ENCODE measurements at places on chromosomes 13 and 19.
A peak's percentile ranks its signal among the peaks of the same experiment; 100 is the strongest.

- DNase-seq, result peak; percentile 64
Observed at GRCh38 chr19:42111384-42111783, 20.9 kb downstream of the POU2F2 start.

DNA sequence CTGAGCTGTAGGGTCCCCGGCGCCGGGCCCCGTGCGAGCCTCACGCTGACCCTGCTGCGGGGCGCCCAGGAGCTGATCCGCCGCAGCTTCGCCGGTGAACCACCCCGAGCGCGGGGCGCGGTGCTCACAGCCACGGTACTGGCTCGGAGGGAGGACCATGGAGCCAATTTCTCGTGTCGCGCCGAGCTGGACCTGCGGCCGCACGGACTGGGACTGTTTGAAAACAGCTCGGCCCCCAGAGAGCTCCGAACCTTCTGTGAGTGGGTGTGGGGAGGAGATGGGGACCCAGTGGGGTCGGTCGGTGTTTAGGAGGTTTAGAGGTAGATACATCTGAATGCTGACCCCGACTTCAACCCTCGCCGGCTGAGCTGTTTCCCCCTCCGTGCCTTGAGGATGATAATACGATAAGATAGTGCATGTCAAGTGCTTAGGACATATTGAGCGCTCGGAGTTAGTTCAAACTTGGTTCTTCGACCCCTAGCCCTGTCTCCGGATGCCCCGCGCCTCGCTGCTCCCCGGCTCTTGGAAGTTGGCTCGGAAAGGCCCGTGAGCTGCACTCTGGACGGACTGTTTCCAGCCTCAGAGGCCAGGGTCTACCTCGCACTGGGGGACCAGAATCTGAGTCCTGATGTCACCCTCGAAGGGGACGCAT lies 1.9 kb downstream of the ICAM5 start:
- DNase-seq, result no peak

- peak; percentile 63 for DNase-seq
Observed at GRCh38 chr19:10346509-10346908, 7.1 kb upstream of the ICAM3 start.

DNA sequence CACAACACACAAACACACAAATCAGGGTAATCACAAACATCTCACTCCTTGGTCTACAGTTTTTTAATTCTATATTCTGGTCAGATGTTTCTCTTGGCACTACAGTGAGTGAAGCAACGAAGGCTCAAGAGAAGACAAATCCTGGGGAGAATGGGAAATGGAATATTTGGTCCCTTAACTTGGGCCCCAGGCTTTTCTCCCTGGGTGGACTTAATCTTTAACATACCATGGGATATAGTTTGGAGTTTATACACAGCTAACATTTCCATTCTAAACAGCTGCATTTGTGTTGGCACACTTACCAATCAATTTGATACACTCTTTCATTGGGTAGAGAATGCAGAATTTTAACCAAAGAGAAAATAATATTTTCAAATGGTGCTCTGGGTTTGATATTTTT lies 1132.6 kb upstream of the SLC10A2 start:
- no peak for DNase-seq

GRCh38 chr19:18419699-18420460 lies 682 bp downstream of the SSBP4 start:
- DNase-seq, result no peak

DNA sequence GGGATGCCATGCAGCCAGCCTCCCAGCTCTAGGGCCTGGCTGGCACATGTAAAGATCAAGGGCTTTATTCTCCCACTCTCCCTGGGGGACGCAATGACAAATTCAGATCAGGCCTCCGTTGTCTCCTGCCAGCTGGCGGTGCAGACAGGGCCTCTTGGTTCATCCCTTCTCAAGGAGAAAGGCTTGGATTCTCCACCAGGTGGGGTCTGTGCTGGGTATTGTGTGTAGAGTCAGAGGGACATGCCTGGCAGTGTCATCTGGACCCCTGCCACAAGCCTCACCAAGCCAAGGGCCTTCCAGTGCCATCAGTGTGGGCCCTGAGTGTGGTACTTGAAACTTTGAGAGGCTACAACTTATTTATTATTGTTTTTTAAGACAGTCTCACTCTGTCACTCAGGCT lies 8.4 kb upstream of the PTPRS start:
- DNase-seq, result no peak

DNA sequence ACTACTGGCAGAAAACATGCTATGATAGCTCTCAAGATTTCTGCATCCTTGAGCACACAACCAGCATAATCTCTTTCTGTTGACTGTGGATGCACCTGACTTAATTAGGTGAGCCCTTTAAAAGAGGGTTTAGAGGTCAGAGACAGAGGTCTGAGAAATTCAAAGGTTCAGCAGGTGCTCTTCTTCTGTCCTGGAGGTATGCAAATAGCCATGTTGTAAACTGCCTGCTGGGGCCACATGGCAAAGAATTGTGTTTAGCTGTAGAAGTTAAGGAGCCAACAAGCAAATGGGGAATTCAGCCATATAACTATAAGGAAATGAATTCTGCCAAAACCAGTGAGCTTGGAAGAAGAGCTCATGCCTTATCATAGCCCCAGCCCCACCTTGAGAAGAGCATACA lies 11.6 kb upstream of the DCLK1 start:
- DNase-seq, result no peak
